ENCODE measurements at places on chromosomes 2 and 18.

GRCh38 chr2:170856066-170856465 is 39.4 kb downstream of the GAD1 start:
- no peak for DNase-seq

DNA sequence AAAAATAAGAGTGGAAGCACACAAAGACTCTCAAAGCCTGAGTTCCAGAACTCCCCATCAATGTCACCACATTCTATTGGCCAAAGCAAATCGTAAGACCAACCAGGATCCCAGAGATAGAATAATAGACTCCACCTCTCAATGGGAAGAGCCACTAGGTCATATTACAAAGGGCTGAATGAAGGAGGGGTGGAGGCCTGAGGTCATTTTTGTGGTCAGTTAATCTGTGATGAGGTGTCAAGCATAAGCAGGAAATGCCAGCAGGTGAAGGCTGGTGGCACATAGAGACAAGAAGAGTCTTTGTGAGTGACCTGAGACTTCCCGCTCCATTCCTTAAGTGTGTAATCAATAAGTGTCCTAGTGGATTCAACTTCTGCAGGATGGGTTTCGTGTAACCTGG is 144.3 kb downstream of the TFCP2L1 start:
- DNase-seq: no peak

DNA sequence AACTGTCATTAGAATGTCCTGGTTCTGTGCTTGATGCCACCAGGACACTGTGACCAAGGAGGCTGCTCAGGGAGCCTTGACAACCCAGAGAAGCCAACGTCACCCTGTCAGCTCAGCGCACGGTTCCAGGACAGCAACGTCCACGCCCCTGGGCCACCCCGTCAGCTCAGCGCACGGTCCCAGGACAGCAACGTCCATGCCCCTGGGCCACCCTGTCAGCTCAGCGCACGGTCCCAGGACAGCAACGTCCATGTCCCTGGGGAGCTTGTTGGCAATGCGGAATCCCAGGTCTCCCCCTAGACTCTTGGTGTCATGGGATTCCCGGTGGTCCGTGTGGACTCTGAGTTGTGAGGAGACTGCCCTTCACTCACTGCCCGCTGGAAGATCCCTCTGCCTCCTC is 51.0 kb upstream of the GALR1 start:
- DNase-seq: no peak

GRCh38 chr18:30582078-30582477 is 460.5 kb downstream of the DSC3 start:
- no peak for DNase-seq

DNA sequence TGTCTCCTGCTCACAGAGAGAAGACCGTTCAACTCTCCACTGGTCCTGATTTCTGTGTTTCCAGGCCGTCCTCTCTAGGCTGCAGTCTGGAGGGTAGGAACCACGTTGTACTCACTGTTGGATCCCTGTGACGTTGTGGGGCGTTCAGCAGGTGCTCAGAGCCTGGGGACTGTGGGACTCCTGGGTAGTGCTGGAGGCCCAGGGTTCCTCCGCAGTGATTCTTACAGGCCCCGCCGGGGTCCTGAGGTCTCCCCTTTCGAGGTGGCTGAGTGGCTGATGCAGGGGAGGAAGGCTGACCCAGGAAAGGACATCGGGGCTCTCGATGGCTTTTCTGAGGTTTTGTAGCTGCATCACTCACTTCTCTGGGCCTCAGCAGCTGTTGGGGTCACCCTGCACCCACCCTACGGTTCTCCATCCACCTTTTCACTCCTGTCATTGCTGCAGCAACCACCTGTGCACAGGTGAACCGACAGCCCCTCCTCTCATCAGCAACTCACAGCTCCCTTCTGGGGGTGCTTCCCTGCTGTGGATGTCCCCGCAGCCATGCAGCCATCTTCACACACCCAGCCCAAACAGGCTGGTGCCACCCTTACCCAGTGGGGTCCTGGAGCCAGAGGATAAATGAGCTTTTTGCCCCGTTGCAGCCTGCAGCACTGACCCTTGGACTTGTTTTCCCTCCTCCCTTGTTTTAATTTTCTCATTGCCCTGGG is 169.6 kb upstream of the HDAC4 start:
- DNase-seq: no peak

DNA sequence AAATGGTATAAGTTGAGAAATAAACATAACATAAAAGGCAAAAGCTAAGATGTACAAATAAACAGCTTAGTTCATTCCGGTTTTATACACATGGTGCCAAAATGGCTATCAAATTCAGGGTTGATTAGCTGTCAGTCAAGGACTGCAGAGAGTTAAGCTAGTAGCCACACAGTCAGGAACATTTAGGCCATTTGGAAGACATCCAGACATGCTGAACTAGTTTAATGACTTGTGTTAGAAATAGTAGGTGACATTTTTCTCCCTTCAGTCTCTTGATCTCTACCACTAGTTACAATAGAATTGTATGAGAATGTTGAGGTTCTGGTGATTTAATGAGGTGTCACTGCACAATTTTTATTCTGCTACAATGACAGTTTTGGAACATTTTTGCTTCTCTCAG is 394.4 kb upstream of the SPHKAP start:
- DNase-seq: no peak

DNA sequence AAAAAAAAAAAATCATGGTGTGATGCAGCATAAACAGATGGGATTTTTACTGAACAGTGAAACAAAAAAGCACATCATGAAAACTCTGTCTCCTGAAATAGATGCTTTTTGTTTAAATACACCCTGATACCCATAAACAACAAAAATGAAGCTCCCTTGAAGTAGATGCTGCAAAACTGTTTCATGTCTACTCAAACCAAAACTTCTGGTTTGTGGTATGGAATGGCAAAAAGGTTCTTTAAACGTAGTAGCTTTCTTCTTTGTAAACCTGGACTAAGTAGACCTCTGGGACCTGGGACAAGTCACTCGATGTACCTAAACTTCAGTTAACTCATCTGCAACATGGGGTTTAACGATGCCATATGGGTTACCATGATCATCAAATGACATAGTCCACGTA is 64.4 kb upstream of the RAPH1 start:
- no peak for DNase-seq

GRCh38 chr2:132620115-132620514 is 49.9 kb downstream of the LYPD1 start:
- DNase-seq: peak; percentile 48

DNA sequence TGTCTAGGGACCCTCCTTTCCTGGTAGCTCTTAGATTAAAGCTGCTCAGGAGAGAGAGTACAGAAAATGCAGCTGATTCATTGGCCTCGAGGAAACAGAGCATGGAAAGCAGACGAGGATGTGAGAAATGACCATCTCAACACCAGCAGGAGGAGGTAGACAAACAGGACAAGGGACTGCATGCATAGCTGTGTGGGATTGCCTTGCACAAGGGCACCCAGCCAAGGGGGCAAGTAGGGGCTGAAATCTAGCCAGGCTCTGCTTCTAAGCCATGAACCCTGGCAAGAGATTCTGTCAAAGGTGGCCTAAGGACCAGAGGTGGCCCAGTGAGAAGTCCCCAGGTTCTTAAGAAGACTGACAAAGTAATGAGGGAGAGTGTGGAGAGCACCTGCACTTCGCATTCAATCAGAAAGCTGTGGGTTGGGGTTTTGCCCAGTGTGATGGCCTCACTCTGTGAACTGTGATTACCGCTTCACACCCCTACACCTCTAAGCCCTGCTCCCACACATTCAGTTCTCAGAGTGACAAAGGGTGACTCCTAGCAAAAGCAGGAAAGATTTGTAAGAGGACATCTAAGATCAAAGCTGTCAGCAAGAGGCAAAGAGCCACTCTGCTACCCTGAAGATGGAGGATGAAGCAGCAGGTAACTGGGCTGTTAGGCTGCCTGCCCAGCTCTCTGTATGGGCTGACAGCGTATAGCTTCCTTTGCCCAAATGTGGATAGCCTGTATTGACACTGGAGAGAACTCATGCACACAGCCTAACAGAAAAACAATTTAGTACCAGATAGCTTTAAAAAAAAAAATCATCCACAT is 151.3 kb upstream of the PELI1 start:
- DNase-seq: no peak

DNA sequence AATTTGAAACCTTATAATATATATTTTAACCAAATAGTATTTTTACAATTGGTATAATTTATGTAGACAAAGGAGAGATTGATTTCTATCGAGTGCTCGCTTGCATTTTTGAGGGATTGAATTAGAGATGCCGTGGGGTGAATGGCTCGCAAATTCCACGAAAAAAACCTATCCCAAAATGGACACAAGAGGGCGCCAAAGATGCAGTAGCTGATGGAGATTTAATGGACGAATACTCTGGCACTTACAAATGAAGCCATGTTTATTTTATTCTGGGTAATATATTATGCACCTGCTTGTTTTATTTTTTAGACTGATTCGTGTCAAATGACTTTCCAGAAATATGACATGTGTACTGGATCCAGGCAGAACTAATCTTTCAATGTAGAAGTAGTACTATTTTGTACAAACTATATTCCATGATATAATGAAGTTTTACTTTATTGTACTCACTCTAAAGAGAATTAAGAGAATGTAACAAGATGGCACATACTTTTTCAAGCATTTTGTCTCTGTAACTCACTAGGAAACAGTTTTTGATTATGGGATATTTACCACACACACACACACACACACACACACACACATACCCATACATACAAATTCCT is 505.4 kb downstream of the PLCL1 start:
- no peak for DNase-seq

- no peak for DNase-seq
Measured at GRCh38 chr2:163641986-163642385, 93.8 kb downstream of the FIGN start.

DNA sequence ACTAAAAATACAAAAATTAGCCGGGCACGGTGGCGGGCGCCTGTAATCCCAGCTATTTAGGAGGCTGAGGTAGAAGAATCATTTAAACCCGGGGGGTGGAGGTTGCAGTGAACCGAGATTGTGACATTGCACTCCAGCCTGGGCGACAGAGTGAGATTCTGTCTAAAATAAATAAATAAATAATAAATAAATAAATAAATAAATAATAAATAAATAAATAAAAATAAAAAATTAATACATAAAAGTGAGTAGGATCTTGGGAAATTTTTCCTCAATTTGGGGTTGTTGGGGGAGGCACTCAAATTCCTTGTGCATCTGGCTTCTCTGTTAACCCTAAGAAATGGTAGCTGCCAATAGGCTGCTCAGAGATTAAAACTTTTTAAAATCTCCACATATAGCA is 20.3 kb upstream of the FOXI3 start:
- DNase-seq: no peak

DNA sequence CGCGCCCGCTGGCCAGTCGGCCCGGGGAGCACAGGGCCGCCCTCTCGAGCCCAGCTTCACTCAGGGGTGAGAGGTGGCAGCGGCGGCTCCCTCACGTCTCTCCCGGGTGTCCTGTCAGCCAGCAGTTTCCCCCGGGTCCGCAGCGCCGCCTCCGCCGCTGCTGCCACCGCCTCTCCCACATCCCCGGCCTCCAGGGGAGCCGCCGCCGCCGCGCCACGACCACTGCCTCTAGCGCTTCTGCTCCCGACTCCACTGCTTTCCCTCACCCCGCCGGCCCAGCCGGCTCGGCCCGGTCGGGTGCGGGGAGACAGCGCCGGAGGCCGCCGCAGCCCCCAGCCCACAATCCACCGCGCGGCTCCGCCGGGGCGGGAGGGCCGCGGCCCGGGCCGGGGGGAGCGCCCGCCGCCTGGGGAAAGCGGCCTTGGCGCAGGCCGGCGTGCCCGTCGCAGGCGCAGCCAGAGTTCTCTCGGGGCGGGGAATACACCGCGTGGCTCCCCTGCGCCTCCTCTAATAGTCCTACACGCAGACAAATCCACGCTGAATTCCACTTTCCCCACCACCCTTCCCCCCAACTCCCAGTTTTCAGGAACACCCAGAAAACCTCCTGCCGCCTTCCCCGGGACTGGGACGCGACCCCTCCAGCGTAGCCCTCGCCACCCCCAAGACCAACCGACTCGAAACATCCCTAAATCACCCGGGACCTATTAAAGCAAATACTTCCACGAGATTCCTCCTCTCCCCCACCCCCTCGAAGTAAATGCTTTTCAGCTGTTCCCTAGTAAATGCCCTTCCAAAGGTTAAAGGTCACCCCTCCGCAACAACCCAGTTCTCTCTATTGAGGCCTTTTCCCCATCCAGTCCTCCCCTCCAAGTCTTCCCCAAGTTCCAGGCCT is at the start of gene VPS54:
VPS54 (minus strand) TSS at position 346 of the 892 bp plus-strand sequence. CDS start 35,429 bp downstream, outside the sequence.
- DNase-seq: peak; percentile 45
